T-cell (primary cell): ENCODE measurements at places on chromosomes 7 and 10. TPM values are rescaled to one million over a fixed set of nuclear protein-coding genes. Genes with fewer than 3 reads are reported as not detected.

Gene PAX2
- not detected for total RNA-seq

Gene KLF14
- not detected for total RNA-seq

Gene AGFG2
- total RNA-seq = 26.2 TPM

Gene IFIT1B
- not detected for total RNA-seq

GRCh38 chr10:65719790-65720189 is 1206.0 kb upstream of the LRRTM3 start:
- H3K36me3 ChIP-seq = no peaks in the 10 kb centered on the region
- H3K4me3 ChIP-seq = no peak overlapping the region
- no peaks in the 10 kb centered on the region for H3K27me3 ChIP-seq
- no peak overlapping the region for H3K27ac ChIP-seq
- DNase-seq = no peak

DNA sequence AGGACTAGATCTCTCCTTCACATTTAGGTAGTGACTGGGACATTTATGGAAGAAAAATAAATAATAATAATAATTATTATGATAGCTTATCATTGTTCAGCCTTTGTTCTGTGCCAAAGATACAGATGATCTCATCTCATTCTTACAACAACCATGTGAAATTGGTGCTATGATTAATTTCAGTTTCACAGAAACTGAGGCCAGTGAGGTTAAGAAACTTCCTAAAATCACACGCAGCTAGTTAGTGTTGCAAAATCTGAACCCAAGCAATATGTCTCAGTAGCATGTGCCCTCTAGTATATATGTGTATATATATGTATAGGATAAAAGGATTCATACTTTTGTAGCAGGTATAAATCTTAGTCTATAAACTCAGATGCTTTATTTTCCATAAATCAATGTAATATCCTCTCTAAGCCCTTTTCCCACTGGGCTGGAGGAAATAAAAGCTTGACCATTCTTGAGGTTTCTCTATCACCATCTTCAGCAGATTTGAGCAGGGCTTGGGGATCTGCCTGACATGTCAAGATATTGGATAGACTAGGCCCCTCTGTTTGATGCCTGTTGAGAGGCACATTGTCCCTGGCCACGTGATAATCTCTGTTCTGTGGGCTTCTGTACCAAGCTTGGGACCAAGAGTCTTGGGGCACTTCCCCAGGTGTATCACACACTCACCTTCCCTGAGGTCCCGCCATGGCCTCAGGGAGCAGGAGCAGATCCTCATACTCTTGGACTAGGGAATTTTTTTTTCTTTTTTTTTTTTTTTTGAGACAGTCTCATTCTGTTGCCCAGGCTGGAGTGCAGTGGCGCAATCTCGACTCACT is 172.6 kb upstream of the NRP1 start:
- no peaks in the 10 kb centered on the region for H3K4me1 ChIP-seq
- peaks cover 4% of the 10 kb centered on the region for H3K27me3 ChIP-seq
- H3K36me3 ChIP-seq = no peaks in the 10 kb centered on the region

GRCh38 chr10:100868382-100868781 is 44.4 kb upstream of the SLF2 start:
- peaks cover 3% of the 10 kb centered on the region for H3K27me3 ChIP-seq
- H3K27ac ChIP-seq = no peak overlapping the region
- H3K4me1 ChIP-seq = no peaks in the 10 kb centered on the region
- H3K36me3 ChIP-seq = no peaks in the 10 kb centered on the region
- no peak overlapping the region for H3K4me3 ChIP-seq

DNA sequence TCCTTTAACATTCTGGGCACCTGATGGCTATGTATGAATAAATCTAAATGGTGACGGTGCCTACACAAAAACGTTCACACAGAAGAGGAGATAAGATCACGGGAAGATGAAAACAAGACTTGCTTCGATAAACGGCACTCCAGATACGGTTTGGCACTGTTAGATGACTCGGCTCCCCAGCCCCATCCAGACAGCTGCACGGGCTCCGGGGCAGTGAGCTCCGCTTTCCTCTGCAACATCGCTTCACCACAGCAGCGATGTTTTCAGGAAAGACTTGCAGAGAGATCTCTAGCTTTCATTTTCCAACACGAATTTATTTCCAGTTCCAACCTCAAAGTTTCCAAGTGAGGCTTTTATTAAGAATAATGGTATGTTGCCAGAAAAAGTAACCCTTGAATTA is 132.1 kb downstream of the KLF6 start:
- H3K4me3 ChIP-seq = no peak overlapping the region
- H3K4me1 ChIP-seq = peaks cover 9% of the 10 kb centered on the region
- no peak overlapping the region for H3K27ac ChIP-seq
- DNase-seq = no peak
- H3K27me3 ChIP-seq = peaks cover 15% of the 10 kb centered on the region
- H3K36me3 ChIP-seq = no peaks in the 10 kb centered on the region

DNA sequence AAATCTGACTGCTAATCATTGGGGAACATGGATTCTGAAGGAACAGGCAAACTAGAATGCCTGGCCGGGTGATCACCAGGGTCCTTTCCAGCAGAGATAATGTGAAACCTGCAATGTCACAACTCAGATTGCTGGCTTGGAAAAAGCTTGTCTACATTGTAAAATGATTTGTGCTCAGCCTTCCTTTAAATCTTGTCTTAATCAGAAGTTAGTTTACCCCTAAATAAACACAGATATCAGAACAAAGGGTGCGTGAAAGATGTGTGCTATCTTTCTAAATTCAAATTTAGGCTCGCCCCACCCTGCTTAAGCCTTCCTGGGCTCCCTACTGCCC is 26.3 kb downstream of the COBL start:
- no peak overlapping the region for H3K27ac ChIP-seq
- H3K4me1 ChIP-seq = no peaks in the 10 kb centered on the region
- H3K4me3 ChIP-seq = no peak overlapping the region

DNA sequence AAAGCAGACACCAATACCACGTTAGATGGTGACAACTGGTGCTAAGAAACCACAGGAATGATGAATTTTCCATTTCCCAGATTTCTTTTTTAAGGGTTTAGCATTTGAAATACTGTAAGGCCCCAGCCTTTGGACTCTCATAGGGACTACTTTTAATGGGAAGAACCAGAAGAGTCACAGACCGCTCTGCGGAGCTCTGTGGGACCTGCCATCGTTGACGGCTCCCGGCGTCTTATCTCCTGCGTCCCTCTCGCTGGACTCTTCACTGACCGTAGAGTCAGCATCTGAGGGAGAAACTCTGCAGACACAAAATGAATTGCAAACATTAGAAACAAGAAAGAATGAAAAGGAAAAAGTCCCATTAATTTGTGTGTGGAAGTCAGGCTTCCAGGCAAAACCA is 81.4 kb upstream of the ATP6V0A4 start:
- peaks cover 3% of the 10 kb centered on the region for H3K4me1 ChIP-seq
- DNase-seq = no peak
- H3K27ac ChIP-seq = no peak overlapping the region
- no peaks in the 10 kb centered on the region for H3K27me3 ChIP-seq

DNA sequence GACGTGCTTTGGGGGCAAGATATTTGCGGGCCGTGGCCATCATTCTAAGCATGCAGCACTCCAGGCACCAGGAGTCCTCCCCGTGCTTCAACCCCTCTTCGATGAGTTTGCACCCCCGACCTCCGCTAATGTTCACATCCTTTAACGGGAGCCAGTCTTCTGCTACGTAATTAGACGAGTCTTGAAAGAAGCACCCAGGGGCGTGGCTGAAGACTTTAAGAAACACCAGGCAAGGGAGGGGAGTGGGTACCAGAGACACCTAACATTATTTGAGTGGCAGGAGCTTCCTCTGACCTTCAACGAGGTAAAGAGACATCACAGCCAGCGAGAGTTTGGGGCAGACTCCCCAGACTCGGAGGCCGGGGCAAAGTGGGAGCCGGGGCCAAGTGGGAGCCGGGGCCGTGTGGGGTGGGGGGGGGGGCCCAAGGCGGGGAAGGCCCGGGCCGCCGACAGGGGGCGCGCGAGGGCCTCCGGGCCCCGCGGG is 31.1 kb upstream of the TOMM7 start:
- H3K36me3 ChIP-seq = peaks cover under 1% of the 10 kb centered on the region
- peaks cover 25% of the 10 kb centered on the region for H3K4me1 ChIP-seq
- H3K27me3 ChIP-seq = peaks cover 6% of the 10 kb centered on the region
- peak overlapping the region; percentile 7 for H3K4me3 ChIP-seq

DNA sequence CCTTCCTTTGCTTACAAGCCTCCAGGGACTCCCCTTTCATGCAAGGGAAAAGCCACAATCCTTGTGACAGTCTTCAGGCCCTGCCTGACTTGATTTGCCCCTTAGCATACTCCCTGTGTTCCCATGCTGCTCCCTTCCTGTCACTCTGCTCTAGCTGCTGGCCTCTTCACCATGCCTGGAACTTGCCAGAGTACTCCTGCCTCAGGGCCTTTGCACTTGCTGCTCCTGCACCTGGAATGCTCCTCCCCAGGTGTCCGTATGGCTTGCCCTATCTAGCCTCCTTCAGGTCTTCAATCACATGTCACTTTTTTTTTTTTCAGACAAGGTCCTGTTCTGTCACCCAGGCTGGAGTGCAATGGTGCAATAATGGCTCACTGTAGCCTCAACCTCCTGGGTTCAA is 22.8 kb upstream of the GOLGA7B start:
- peaks cover 16% of the 10 kb centered on the region for H3K27me3 ChIP-seq
- H3K27ac ChIP-seq = no peak overlapping the region
- peaks cover 4% of the 10 kb centered on the region for H3K4me1 ChIP-seq
- no peak overlapping the region for H3K4me3 ChIP-seq

- H3K4me3 ChIP-seq = no peak overlapping the region
- H3K27me3 ChIP-seq = no peaks in the 10 kb centered on the region
- no peaks in the 10 kb centered on the region for H3K4me1 ChIP-seq
Measured at GRCh38 chr7:21771266-21771665, 174.4 kb downstream of the CDCA7L start.

DNA sequence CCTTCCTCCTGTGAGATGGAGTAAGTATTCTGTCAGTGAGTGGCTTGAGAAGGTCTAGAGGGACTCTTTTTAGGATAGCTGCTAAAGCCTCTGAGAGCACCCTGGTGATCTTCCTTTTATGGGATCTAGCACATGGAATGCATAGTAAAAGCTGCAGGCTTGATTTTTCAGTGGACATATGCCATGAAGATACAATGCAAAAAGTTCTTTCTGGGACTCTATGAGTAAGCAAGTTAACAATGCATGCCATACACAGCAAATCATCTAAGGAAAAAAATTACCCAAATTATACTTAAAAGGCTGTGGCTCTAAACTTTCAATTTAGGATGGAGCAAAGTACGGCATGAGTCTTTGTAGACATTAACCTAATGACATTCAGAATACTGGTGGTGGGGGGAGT is 154.5 kb downstream of the SGMS1 start:
- H3K4me1 ChIP-seq = peaks cover 7% of the 10 kb centered on the region
- DNase-seq = no peak
- H3K36me3 ChIP-seq = no peaks in the 10 kb centered on the region
- H3K27me3 ChIP-seq = no peaks in the 10 kb centered on the region

- no peak overlapping the region for H3K27ac ChIP-seq
- peaks cover 7% of the 10 kb centered on the region for H3K36me3 ChIP-seq
- H3K4me3 ChIP-seq = no peak overlapping the region
- H3K4me1 ChIP-seq = peaks cover 9% of the 10 kb centered on the region
Measured at GRCh38 chr7:152341039-152341913, 94.5 kb downstream of the KMT2C start.
